ENCODE measurements at places on chromosomes 7 and 10. TPM values are rescaled to one million over a fixed set of nuclear protein-coding genes. Genes with fewer than 3 reads are reported as not detected.

GRCh38 chr7:102981451-102981850 lies 68.7 kb downstream of the LRRC17 start:
- no peak for DNase-seq

GRCh38 chr7:79608005-79608404 lies 154.5 kb upstream of the MAGI2 start:
- no peak for DNase-seq

- DNase-seq = no peak
These were observed 45.0 kb upstream of the DIP2C start for GRCh38 chr10:734481-734880.

The TMEM184A gene
- 0.22 TPM for total RNA-seq

The ELOVL3 gene
- not detected for total RNA-seq

The GPNMB gene
- total RNA-seq = 1.8 TPM

Measured in activated naive CD8-positive, alpha-beta T cell treated with anti-CD3 and anti-CD28 coated beads for 36 hours (primary cell).